ENCODE measurements at places on chromosomes 11 and 22.

DNA sequence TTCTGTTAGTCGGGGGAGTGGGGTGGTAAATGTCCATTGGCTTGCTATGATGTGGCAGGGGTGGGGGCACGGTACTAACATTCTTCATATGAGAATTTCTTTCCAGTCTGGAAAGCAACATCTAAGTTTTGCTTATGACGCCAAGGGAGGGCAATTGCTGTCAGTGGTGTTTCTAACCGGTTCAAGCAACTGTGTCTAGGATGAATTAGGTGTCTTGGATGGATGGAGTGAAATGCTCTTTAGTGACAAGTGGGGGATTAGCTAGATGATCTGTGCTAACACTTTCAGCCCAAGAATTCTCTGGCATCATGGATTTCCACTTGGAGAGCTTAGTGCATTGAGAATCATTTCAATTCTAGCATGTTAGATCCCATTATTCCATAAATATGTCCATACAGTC is 262.6 kb upstream of the SORL1-AS1 start:
- DNase-seq: no peak

GRCh38 chr22:49014227-49015201 is 813.2 kb downstream of the BRD1 start:
- DNase-seq: no peak

DNA sequence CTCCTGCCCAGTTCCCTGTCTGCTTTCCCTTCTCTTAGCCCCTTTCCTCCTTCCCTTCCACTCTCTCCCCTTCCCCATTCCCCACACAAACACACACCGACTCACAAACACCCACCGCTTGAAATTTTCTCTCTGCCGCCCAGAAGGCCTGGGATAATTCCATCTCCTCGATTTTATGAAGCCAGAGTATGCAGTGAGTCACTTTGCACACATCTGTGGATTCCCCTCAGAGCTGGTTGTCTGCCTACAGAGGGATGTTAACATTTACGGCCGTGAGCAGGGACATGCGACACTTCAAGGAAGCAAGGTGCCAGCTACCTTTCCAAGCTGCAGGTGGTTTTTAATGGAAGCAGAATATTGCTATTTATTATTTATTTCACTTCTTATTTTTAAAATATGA is 332.0 kb downstream of the TENM4 start:
- DNase-seq: no peak

DNA sequence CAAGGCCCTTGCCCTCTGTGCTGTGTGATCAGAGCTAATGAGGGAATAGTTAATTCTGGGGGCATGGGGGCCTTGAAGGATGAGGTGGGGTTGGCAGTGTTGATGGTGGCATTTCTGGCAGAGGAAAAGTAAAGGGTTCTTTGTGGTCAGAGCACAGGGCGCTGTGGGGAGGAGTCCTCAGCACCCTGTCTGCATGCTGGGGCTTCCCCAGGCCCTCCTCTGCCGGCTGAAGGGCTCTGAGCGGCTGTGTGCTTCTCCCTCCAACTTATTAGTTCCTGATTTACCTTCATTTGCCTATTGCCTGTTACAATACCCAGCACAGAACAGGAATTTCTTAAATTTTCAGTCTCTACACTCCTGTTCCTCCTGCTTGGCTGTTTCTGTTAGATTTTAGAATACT is 122.8 kb downstream of the HIPK3 start:
- no peak for DNase-seq

GRCh38 chr11:1695548-1696108 is 1.4 kb upstream of the KRTAP5-6 start:
- no peak for DNase-seq

GRCh38 chr22:32717337-32718240 is 83.9 kb upstream of the TIMP3 start:
- no peak for DNase-seq

- no peak for DNase-seq
Measured at GRCh38 chr11:102603091-102603490, 22.0 kb downstream of the MMP20 start.

GRCh38 chr11:69903211-69903610 is 84.0 kb upstream of the FGF3 start:
- no peak for DNase-seq

GRCh38 chr22:43988116-43988820 is 33.0 kb downstream of the SAMM50 start:
- no peak for DNase-seq

Measured in stimulated activated CD8-positive, alpha-beta memory T cell treated with anti-CD3 and anti-CD28 coated beads, Interleukin-15, amount 100 ng/mL, for 4 hours (primary cell).